Substantia nigra (tissue), 51 donors: ENCODE measurements at places on chromosomes 16 and 17.

- DNase-seq: no peak
Observed at GRCh38 chr16:49786926-49787557, 68.9 kb downstream of the ZNF423 start.

GRCh38 chr17:66526827-66527226 is 224.4 kb downstream of the PRKCA start:
- no peak for DNase-seq

DNA sequence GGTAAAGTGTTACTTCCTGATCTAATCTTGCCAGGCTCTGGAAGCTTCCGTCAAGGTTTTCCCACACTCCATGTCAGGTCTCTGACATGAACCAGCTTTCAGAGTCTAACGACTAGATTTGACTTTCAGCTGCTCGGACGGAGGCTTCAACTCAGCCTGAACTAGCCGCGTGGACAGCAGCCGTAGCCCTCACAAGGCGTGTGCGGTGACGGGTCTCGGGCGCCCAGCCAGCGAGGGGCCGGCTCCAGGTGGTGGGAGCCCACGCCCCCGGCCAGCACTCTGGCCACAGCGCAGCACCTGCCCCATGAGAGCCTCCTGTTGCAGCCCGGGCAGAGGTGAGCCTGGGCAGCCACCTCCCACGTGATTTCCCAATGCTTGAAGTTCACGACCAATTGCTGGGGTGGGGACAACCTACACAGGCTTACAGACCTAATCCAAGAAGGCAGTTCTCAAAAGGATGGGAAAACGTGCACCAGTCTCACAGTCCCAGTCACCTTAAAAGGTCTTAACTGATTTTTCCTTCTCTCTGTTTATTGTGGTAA is 45.5 kb downstream of the TBC1D16 start:
- no peak for DNase-seq

DNA sequence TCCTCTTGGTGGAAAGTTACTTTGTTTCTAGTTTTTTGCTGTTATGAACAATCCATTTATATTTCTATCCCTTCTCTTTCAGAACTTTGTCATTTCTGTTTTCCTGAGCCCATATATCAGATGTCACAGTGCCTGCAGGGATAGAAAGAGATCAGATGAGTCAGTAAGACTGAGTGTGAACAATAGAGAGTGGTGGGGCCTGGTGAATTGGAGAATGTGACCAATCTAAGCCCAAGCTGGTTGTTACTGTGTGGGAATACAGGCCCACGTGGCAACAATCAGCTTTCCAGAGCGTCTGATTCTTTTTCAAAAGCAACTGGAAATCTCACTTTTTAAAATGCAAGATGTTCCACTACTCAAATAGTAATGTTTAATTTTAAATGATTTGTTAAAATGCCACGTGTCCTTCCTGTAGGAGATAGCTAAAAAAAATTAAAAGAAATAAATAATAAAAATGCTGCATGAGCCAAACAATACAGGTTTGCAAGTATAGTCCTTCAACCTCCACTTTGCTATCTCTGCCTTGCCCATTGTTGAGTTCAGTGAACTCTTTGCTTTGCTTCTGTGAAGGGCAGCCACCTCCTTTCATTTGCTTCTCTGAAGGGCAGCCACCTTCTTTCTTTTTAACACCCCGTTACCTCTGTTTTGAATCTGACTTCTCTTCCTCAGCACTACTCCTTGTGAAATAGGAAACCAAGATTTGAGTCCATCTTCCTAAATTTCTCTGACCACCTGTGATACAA is 9.6 kb downstream of the DCTN5 start:
- no peak for DNase-seq

- no peak for DNase-seq
Observed at GRCh38 chr16:17591655-17592405, 121.1 kb upstream of the XYLT1 start.

DNA sequence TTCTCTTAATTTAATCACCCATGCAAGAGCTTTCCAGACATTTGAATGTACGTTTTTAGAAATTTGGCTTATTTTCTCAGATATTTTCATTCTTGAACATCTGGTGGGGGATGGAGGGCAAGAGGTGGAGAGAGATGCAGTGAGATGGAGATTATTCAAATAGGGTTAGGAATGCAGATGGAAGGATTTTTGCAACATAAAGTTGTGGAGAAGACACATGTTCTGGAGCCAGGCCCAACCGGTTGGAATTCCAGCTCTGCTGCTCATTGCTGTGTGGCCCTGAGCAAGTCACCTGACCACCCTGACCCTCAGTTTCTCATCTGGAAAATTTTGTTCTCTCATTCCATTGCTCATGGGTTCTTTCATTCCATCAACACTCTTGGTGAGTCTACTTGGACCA is 66.9 kb downstream of the IRX3 start:
- DNase-seq: no peak

- no peak for DNase-seq
Observed at GRCh38 chr17:17416007-17416399, 60.8 kb upstream of the MED9 start.

DNA sequence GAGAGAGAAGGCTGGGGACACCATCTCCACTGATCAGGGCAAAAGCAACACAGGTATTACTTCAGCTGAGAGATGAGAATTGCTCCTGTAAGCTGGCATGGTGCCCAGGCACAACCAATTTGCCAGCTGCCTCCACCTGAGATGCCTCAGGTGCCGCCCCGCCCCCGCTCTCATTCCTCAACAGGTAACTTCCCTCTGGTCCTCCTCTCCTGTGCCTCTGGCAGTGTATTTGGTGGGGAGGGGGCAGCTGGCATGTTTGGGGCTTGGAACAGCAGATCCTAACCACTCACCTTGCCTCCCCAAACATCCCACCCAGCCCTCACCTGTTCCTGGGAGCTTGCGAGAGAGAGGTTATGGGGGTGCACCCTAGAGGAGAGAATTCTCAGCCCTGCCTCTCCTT is 2.9 kb upstream of the SRCIN1 start:
- no peak for DNase-seq

DNA sequence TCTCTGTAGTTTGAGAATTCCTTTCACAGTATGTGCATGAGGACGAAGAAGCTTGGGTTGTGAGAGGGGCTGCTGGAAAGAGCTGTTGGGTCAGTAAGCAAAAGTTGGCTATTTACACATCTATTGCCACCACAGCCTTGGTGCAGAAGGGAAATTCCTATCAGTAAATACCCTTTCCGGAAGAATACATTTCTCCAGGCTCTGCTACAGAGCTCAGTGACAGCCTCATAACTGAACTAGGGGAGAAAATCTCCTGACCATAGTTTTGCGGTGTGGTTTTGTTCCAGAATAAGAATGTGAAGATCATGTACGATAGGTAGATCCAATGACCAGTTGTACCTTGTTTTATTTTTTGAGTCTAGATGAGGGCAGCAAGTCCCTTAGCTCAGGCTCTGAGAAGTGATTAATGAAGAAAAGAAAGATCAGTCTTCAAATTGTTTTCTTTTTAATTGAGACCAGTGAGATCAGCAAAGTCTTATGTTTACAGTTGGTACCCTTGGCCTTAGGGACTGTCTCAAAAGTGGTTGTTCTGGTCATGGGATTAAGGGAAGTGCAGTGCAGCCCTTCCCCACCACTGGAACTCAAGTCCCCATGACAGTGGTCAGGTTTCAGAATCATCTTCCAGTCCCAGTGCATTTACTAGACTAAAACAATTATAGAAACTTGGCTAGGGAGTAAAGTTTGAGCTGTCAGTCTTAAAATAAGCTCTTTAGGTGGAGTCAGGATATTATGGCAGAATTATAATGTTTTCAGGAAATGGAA is 123.5 kb downstream of the PHKB start:
- DNase-seq: no peak

- no peak for DNase-seq
Observed at GRCh38 chr16:8818504-8819270, 21.0 kb downstream of the PMM2 start.

DNA sequence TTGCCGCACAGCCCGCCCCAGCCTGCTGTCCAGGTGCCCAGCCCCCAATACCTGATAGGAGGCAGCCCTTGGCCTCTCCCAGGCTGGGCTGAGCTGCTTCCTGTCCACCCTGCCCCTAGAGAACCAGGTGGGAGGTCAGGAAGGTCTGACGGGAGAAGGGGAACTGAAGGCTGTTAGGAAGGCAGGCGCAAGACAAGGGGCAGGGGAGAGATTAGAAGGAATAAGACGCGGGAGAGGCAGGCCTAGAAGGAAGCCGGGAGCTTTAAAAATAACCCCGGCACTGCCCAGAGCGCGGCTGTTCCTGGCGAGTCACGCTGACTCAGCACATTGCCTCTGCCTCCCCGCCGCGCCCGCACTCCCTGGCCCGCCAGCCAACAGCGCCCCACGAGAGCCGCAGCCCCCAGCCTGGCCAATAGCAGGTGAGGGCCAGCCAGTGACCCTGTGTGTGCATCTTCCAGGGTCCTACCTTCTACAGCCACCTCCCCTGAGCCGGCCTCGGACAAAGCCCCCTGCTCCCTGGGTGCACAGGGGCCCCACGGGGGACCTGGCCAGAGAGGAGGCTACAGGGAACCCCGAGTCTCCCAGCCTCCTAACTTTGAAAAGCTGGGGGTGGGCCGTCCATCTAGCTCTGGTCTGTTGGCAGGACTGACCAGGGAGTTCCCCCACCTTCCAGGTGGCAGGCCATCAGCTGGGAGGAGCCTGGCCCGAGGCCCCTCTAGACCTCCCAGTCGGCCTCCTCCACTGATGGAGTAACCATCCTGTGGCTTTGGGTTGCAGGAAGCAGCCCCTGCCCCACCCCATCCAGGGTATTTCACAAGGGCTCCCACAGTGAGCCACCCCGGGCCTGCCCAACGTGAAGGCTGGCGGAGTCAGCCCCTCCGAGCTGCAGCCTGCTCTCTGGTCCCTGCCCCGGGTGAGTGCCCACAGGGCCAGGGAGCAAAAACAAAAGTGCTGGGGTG is 4.0 kb downstream of the MAFG start:
- peak; percentile 23 for DNase-seq

- peak; percentile 59 for DNase-seq
Observed at GRCh38 chr16:24685539-24686432, 43.7 kb upstream of the TNRC6A start.

DNA sequence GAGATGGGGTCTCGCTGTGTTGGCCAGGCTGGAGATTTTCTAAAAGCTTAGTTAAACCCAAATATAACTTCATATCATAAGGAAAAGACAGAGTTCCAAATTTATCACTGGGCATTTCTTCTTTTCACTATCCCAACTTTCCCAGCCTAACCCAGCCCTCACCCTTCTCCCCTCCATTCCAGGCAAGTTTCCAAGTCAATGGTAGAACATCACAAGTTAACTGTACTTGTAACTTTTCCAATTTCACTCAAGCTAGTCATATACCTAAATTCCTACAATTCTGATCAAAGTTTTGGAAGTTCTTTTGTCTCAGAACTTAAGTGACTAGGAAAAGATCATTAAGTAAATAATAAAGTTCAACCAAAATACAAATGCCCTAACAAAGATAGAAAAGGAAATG is 61.2 kb downstream of the USP32 start:
- no peak for DNase-seq

DNA sequence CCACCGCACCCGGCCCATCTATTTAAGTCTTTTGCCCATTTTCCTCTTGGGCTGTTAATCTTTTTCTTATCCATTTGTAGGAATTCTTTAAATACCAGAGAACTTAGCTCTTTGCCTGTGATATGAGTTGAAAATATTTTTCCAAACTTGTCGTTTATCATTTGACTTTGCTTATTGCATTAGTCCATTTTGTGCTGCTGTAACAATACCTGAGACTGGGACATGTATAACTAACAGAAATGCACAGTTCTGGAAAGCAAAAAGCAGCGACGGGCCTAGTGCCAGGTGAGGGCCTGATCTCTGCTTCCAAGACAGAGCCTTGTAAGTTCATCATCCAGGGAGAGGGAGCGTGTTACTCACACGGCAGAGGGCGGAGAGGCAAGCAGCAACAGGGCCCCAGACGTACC is 25.6 kb upstream of the BHLHA9 start:
- no peak for DNase-seq
